GM19239 (cell line): ENCODE measurements at places on chromosomes 16 and 17.

DNA sequence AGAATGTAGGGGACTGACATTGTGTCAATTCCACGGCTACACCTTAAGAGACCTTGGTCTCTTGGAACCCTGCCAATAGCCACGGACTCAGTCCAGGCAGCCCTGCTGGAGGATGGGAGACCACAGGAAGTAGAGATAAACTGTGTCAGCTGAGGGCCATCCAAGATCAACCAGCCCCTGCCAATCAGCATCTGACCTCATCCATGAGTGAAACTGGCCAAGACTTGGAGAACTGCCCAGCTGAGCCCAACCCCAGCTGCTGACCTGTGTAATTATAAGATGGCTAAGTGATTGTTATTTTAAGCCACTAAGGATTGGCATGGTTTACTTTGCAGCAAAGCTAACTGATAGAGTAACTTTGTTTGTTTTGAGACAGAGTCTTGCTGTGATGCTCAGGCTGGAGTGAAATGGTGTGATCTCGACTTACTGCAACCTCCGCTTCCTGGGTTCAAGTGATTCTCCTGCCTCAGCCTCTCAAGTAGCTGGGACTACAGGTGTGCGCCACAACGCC is 13.3 kb upstream of the YWHAE start:
- DNase-seq: no peak

GRCh38 chr16:63361032-63361624 is 1324.9 kb upstream of the CDH8 start:
- DNase-seq: no peak

DNA sequence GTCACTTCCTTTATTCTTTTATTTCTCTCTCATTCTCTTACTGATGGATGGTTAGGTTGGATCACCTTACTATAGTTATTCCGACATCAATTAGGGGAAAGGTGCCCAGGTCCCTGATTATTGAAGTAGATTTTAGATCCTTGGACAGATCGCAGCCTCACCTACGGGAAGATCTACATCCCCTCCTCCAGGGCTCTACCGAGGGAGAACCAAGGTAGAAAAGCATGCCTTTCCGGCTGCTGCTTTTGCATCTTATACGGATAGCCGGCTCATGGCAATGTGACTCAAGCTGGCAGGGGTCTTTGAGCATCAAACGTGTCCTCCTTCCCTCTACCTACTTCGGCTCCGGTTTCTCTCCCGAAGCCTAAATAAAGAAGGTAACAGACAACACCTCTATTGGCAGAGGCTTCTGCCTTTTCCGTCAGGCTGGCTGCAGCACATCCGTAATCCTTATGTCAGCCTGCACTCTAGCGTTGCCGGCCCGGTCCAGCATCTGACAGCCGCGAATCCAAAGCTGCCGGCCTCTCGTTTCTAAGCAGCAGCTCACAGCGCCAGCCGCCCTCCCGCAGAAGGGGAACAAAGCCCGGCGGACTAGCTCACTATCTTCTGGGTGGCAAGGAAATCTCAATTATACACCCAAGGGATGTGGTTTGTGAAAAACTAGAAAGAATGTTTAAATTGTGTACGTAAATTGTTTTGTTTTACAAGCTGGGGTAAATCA is 46.9 kb downstream of the IRX6 start:
- DNase-seq: no peak

GRCh38 chr16:89466920-89467319 is 23.4 kb downstream of the ANKRD11 start:
- DNase-seq: no peak

DNA sequence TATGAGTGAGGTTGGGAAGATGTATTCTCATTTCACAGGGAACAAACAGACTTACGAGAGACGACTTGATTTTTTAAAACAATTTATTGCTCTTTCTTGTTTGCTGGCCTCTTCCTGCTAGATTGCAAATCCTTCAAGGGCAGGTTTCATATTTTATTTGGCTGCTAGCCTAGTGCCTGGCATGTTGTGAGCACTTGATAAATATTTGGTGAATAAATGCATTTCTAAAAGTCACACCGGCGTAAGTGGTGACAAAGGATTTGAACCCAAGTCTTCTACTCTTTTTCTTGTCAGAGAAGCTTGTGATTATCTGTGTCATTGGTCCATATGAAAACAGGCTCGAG is 1.4 kb downstream of the WWP2 start:
- no peak for DNase-seq

GRCh38 chr17:72387487-72387886 is 266.7 kb downstream of the SOX9 start:
- DNase-seq: no peak

- DNase-seq: peak; percentile 15
These were observed 1.1 kb upstream of the NDUFAB1 start for GRCh38 chr16:23597003-23597756.

- no peak for DNase-seq
These were observed 320.0 kb upstream of the PSMD7 start for GRCh38 chr16:73976644-73977043.
